Right cardiac atrium (tissue), 5 donors: ENCODE measurements at places on chromosomes 16 and 17. TPM values are rescaled to one million over a fixed set of nuclear protein-coding genes. Genes with fewer than 3 reads are reported as not detected.
A peak's percentile ranks its signal among the peaks of the same experiment; 100 is the strongest.

DNA sequence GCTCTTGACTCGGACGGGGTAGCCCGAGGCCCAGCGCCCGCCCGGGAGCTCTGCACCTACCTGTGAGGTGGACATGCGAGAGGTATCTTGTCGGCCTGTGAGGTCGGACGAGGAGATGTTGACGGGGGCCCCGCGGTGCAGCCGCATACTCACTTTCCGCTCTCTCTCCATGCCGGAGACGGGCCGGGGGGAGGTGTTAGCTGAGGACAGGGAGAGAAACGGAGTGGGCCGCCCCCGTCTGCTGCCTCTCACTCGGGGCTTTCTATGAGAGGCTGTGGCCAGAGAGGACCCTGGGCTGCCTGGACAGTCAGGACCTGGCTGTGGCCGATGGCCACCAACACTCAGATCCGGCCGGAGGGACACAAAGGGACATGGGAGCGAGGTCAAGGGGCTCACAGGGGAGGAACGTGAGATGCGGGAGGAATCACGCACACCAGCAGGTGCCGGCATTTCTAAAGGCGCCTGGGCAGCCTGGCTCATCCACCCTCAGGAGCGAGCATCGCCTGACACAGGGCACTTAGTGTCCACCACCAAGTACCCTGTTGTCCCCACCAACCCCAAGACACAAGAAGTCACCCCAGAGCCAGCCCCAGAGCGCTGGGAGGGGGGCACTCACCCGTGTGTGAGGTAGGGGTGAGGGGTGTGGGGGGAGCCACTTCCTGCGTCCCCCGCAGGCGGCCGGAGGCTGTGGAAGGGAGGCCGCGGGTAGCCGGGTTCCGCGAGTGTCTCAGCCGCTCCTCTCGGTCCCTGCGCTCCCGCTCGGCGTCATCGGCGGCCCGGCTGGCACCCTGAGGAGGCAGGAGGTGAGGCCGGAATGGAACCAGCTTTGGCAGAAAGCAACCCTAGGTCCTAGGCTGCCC is 20.2 kb downstream of the SLC16A3 start:
- peak; percentile 74 for DNase-seq

GRCh38 chr16:65845466-65846209 is 520.9 kb upstream of the CDH5 start:
- no peak for DNase-seq

- DNase-seq, result no peak
Measured at GRCh38 chr16:64397042-64397441, 724.8 kb downstream of the CDH11 start.

The TNP2 gene
- total RNA-seq, result not detected

The TBC1D3I gene
- total RNA-seq, result 0.45 TPM

- peak; percentile 81 for DNase-seq
Measured at GRCh38 chr17:78396441-78397337, 18.2 kb downstream of the PGS1 start.

The TPSAB1 gene
- 8.3 TPM for total RNA-seq

The NPIPB6 gene
- total RNA-seq, result 1.4 TPM
